Smooth muscle cell of the umbilical artery (primary cell): ENCODE measurements at places on chromosomes 6 and 20. TPM values are rescaled to one million over a fixed set of nuclear protein-coding genes. Genes with fewer than 3 reads are reported as not detected.

NNAT gene
- 0.42 TPM in 1 of 2 replicates, not detected in the other for total RNA-seq

B3GAT2 gene
- 0.05 TPM in 1 of 2 replicates, not detected in the other for total RNA-seq

TGM6 gene
- not detected in 2 replicates for total RNA-seq

FBXO5 gene
- 2.4 and 10.6 TPM in 2 replicates for total RNA-seq

PNISR gene
- total RNA-seq: 70.1 and 72.8 TPM in 2 replicates

DPPA5 gene
- not detected in 2 replicates for total RNA-seq

SNAI1 gene
- 0.30 and 0.69 TPM in 2 replicates for total RNA-seq
